ENCODE measurements at places on chromosomes 2 and 18.

GRCh38 chr2:17426743-17427142 is 91.5 kb downstream of the RAD51AP2 start:
- no peak overlapping the region for H3K27ac ChIP-seq
- H3K4me3 ChIP-seq: no peak overlapping the region
- H3K36me3 ChIP-seq: no peaks in the 10 kb centered on the region
- DNase-seq: no peak
- H3K4me1 ChIP-seq: no peaks in the 10 kb centered on the region
- no peaks in the 10 kb centered on the region for H3K27me3 ChIP-seq

GRCh38 chr2:126857502-126857901 is 41.2 kb upstream of the TEX51 start:
- no peak overlapping the region for H3K4me3 ChIP-seq
- no peaks in the 10 kb centered on the region for H3K27me3 ChIP-seq
- no peak for DNase-seq
- H3K27ac ChIP-seq: no peak overlapping the region

- no peak overlapping the region for H3K4me3 ChIP-seq
- H3K36me3 ChIP-seq: no peaks in the 10 kb centered on the region
- H3K27ac ChIP-seq: no peak overlapping the region
- H3K27me3 ChIP-seq: no peaks in the 10 kb centered on the region
- H3K4me1 ChIP-seq: peaks cover 10% of the 10 kb centered on the region
Measured at GRCh38 chr2:150127346-150127990, 360.0 kb downstream of the RND3 start.

DNA sequence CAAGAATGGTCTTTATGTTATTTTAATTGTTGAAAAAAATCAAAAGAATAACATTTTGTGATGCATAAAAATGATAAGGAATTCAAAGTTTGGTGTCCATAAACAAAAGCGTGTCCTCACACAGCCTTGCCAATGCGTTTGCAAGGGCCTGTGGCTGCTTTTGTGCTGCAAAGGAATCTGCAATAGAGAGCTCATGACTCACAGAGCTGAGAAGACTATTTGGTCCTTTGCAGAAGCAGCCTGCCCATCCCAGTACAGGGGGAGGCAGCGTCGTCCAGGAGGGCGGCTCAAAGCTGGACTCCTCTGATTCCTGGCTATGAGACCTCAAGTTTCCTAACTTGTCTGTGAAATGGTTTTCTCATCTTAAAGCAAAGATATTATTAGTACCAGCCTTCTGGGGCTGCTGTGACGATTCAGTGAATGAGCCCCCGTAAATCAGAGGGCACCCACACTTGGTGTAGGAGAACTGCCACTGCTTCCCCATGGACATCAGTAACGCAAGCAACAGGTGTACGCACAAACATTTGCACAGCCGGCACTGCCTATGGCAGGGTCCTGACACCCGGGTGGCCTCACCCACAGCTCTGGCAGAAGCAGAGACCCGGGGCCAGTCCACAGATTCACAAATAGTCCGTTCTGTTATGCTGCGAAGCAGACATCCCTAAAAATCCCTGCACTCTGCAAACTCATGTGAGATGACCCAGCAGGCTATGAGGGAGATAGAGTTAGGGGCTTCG is 70.6 kb upstream of the ASAP2 start:
- no peaks in the 10 kb centered on the region for H3K36me3 ChIP-seq
- H3K27me3 ChIP-seq: no peaks in the 10 kb centered on the region
- H3K4me1 ChIP-seq: no peaks in the 10 kb centered on the region
- H3K27ac ChIP-seq: no peak overlapping the region
- no peak overlapping the region for H3K4me3 ChIP-seq
